ENCODE measurements at places on chromosomes 3 and 15.

GRCh38 chr3:78165876-78166275 lies 1126.0 kb downstream of the ROBO2 start:
- no peak for DNase-seq

- DNase-seq = no peak
These were observed 30.5 kb upstream of the SRGAP3 start for GRCh38 chr3:9279966-9280365.

GRCh38 chr3:37493485-37494080 lies 319.2 kb upstream of the LRRFIP2 start:
- DNase-seq = no peak

DNA sequence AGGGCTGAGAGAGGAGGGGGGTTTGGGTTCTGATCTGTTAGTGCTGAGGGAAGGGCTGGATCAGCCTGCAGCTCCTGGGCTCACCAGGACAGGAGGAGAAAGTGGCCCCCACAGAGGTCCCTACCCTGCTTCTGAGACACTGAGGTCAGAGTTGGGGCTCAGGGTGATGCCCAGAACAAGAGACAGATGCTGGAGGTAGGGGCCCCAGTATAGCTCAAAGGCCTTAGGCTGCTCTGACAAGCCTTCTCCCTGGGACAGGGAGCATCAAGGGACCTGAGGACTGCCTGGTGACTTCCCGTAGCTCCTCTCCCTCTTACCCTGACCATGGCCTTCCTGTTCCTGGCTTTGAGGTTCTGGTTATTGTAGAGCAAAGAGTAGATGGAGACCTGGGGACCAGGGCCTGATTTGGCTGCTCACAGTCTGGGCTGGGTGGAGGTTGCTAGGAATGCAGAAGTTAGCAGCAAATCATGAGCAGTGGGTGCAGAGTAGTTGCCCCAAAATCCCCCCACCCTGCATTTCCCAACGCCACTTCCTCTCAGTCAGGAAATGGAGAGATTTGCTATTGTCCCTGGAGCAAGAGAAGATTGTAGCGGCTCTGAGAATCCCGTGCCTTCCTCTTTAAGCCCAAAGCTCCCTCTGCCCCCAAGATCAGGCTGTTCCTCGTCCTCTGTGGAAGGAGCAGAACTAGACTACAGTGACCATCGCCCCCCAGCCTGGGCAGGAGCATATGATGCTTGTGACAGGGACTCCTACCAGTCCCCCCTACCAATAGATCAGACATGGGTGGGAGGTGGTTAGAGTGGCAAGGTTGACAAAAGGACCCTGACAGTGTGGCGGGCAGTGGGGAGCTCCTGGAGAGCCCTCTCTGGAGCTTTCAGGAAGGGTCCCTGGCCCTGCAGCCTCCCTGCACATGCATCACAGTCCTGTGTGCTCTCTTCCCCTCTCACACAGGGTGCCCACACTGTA lies 47.4 kb upstream of the SEC22A start:
- no peak for DNase-seq

DNA sequence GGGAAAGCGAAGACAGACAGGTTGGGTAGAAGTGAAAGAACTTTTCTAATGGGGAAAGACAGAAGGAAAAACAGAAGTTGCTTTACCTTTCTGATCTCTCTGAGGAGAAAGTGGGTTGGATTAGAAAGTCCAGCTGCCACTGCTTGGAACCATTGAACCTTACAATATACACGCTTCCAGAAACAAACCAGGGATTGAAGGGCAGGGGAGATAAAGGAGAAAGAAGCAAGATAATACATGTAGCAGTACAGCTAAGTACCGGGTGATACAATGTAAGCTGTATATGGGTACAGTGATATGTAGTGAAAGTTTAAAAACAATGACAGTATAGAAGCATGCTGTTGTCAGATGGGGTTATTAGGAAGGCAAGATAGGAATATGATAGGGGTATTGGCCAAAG lies 684.4 kb downstream of the AGBL1 start:
- no peak for DNase-seq

DNA sequence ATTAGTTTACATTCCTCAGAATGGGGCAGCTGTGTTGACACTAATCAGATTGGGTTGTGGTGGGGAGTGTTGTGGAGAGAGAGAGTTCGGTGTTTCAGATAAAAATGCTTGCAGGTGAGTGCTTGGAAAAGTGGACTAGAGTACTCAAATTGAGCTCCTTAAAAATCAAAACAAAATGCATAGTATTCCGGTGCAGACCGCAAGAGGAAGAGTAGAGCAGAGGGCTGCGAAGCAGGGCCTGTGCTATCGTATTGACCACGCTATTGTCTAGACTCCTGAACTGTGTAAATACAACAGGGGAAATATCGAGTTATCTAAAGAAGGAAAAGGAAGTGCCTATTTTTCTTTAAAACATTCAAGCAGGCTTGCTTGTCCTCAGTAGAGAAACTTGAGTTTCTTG lies 159.5 kb downstream of the TP63 start:
- no peak for DNase-seq

DNA sequence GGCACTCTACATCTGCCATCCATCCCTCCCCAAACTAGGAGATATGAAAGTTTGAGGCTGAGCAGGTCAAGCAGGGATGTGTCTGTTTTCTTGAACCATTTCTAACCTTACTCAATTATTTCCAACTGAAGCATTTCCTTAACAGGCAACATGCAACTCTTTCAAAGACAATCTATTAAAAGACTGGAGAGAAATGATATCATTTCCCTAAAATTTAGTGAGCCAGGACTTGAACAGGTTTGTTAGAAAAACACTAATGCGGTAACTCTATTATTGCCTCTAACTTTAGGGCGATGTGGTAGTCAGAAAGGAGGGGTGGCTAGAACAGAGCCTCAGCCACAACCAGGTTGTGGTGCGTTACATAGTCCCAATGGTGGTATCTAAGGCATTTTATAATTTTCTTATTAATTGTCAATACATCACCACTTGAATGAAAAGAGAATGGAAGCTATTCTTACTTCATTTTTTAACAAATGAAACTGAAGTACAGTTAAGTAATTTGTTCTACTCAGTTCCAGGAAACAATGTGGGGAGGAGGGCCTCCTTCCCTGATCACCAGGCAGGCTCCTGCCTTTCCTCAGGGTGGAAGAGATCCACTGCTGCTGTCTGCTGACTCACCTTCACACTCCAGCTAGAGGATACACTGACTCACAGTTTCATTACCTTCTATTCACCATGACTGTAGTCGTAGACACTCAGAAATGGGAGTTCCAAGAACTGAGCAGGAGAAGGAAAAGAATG lies 22.8 kb downstream of the MYO1E start:
- DNase-seq = no peak

- DNase-seq = no peak
These were observed 5.0 kb downstream of the JMJD7 start for GRCh38 chr15:41832875-41833274.
